ENCODE measurements at places on chromosomes 16 and 17.

GRCh38 chr17:42804918-42805367, 6.3 kb downstream of the CNTD1 start:
- DNase-seq = no peak

- no peak for DNase-seq
Measured at GRCh38 chr17:49074851-49075540, 57.6 kb upstream of the B4GALNT2 start.

DNA sequence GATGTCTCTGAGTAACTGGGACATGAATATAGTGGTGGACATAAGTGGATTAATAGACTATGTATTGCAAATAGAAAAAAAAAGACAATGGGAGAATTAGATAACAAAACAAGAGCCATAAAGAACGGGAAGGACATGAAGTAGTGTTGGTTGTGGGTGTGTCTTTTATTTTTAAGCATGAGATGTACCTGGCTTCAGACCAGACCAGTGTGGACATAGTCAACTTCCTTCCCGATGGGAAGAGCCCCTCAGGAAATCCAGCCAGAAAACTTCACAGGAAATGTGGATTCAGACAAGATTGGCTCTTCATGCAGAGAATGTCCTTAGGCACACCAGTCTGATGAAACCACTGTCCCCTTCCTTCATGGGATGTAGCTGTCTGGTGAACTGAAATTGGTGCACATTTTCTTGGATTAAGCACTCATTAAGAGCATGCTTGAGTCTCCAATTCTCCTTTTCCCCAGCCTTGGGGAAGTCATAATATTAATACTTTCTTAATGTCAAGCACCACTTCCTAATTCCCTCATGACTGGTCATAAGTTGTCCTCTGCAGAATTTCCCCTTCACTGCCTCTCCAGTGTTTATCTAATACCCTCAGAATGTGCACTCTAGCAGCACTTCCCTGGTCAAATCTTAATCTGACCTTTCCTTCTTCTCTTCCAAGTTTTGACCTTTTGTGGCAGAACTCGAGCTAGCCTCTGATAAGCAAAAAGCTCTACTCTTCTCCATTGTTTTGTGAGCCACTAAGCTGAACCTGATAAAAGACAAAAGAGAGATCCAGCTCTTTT, 350.6 kb upstream of the MAF start:
- DNase-seq = no peak

- DNase-seq = no peak
Measured at GRCh38 chr16:87165885-87166284, 151.3 kb downstream of the C16orf95 start.

DNA sequence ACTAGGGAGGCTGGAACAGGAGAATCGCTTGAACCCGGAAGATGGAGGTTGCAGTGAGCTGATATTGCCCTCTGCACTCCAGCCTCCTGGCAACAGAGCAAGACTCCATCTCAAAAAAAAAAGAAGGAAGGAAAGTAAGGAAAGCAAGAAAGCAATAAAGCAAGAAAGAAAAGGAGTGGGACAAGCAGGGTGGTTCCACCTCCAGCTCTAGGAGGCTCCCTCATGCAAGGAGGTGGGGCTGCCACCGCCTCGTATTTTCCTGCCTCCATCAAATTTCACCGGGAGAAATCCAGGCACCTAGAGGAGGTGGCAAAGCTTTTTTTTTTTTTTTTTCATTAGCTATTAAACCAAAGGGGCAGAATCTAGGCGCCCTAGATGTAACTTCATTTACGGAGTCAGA, 1.0 kb downstream of the CYB561 start:
- DNase-seq = no peak

DNA sequence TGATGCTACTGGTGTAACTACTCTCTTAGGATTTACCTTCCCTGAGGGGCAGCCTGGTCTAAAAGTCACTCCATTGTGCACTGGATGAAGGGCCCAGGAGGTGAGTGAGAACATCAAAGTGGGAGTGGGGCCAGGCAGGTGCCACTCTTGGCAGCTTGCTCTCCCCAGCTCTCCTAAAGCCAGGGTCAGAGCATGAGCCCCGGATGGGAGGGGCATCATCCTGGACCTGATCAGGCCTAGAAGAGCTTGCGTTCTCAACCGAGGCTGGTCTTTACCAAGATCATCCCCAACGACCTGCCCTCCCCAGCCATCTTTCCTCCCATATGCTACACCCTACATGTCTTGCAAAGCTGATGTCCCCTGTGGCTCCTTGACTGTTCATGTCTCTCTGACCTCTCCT, 87.1 kb downstream of the AIPL1 start:
- DNase-seq = no peak

GRCh38 chr17:35998756-35999155, 2.6 kb downstream of the CCL15 start:
- no peak for DNase-seq

GRCh38 chr17:42585353-42585752, 7.8 kb upstream of the PSMC3IP start:
- no peak for DNase-seq

GRCh38 chr16:64910356-64910755, 211.5 kb downstream of the CDH11 start:
- DNase-seq = no peak

GRCh38 chr16:84315422-84315821, 20.7 kb downstream of the WFDC1 start:
- no peak for DNase-seq

DNA sequence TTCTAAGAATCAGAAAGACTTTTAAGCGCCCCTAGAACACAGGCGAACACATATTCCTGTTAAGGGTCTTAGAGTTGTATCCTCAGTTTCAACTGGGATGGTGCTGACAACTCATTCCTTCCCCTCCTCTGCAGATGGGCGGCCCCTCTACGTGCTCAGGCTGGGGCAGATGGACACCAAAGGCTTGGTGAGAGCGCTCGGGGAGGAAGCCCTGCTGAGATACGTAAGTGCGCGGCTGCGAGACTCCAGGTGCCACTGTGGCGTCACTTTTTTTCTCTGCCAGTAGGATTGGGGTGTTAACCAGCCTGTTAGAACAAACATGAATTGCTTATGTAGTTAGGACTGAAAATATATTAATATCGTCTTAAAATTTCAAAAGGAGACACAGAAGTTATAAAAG, 62.7 kb downstream of the SEC14L1 start:
- no peak for DNase-seq

DNA sequence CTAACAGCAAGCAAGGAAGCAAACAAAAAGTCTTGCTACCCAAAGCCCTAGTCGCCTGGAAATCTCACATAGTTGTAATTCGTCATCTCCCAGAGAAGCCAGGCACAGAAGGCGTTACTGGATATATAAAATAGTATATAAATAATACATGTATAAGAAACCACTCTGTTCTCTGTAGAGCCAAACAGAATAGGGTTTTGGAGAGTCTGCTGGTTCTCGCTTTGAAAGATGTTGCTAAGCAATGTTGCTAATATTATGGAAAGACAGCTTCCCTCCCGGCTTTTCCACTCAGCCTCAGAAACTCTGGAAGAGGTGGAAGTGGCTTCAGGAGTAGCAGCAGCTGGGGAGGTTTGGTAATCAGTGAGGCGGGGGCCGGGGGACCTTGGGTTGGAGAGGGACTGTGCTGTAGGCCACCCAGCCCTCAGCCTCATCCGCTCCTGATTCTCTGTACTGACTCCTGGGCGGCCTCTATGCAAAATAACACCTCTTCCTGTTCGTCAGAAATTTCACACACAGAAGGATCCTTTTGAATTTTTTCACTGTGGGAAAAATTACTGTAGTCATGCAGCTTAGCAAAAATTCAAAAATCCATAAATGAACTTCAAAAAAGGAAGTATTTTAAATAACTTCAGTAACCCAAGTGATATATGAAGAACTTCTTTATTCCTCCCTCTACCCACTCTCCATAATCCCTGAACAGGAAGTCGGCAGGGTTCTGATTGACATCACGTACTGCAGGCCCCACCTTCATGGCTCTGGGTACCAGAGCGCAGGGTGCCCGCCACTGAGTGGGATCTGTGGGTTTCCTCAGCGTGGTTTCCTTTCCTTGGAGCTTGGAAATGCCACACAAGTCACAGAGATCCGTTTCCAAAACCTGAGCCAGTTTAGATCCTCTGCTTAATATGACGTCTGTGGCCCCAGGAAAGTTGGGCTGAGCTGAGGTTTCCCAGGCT, 51.4 kb downstream of the RAP1GAP2 start:
- no peak for DNase-seq

GRCh38 chr17:68176718-68177117, 71.1 kb upstream of the AMZ2 start:
- DNase-seq = no peak

DNA sequence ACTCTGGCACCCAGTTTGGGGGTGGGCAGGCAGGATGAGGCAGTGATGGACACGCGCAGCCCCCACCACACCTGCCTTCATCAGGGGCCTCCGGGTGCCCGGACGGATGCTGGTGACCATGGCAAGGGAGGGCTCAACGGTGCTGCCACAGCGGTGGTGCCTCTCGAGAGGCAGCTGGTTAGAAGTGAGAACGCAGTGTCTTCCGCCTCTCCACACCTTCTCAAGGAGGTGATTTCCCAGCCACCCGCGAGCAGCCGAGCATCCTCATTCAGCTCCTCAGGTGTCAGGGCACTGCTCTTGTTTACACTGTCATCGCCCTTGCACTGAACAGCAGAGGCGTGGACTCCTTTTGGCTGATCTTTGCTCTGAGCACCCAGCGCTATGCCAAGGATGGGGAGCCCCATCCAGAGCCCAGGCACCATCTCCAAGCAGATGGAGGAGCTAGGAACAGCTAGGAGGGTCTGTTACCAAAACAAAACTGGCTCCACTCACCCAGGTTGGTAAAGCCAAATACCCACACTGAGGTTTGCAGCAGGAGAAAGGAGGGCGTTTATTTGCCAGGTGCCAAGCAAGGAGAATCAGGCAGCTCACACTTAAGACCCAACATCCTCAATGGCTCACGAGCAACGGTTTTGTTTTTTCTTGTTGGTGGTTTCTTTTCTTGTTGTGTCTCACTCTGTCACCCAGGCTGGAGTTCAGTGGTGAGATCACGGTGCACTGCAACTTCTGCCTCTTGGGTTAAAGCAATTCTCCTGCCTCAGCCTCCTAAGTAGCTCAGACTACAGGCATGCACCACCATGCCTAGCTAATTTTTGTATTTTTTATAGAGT, 174.3 kb upstream of the TNRC6C start:
- DNase-seq = peak; percentile 85

DNA sequence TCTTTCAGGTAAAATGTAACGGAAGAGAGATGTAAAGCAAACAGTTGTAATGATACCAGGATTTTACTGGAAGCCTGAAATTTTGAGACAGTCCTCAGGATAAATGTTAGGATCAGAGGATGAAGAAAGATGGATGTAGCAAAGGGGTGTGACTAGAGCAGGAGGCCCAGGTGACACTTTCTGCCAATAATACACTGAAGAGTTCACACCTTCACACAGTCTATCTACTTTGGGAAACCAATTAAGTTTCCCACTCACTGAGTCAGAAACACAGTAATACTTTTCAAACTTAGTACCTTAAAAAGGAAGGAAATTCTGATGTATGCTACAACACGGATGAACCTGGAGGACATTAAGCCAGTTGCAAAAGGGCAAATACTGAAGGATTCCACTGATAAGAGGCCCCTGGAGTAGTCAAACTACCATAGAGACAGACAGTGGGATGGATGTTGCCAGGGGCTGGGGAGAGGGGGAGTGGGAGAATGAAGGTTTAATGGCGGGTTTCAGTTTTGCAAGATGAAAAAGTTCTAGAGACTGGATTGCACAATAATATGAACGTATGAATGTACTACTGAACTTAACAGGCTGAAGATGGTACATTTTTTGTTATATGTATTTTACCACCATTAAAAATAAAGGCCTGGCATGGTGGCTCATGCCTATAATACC, 62.3 kb downstream of the CYTH1 start:
- no peak for DNase-seq

DNA sequence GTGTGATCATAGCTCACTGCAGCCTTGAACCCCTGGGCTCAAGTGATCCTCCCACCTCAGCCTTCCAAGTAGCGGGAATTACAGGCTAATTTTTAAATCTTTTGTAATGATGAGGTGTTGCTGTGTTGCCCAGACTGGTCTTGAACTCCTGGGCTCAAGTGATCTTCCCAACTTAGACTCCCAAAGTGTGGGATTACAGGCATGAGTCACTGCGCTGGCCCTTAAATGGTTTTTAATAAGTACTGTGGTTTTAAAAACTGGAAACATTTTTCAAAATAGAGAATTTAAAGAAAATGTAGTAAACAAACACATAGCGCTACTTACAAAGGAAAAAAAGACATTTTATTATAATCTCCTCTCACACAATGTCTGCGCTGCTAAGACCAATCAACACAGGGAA, 32.2 kb downstream of the MARCHF10 start:
- no peak for DNase-seq

- DNase-seq = no peak
Measured at GRCh38 chr16:2923481-2923880, 11.8 kb downstream of the FLYWCH1 start.

GRCh38 chr17:77132411-77133086, 8.2 kb upstream of the SEC14L1 start:
- no peak for DNase-seq

DNA sequence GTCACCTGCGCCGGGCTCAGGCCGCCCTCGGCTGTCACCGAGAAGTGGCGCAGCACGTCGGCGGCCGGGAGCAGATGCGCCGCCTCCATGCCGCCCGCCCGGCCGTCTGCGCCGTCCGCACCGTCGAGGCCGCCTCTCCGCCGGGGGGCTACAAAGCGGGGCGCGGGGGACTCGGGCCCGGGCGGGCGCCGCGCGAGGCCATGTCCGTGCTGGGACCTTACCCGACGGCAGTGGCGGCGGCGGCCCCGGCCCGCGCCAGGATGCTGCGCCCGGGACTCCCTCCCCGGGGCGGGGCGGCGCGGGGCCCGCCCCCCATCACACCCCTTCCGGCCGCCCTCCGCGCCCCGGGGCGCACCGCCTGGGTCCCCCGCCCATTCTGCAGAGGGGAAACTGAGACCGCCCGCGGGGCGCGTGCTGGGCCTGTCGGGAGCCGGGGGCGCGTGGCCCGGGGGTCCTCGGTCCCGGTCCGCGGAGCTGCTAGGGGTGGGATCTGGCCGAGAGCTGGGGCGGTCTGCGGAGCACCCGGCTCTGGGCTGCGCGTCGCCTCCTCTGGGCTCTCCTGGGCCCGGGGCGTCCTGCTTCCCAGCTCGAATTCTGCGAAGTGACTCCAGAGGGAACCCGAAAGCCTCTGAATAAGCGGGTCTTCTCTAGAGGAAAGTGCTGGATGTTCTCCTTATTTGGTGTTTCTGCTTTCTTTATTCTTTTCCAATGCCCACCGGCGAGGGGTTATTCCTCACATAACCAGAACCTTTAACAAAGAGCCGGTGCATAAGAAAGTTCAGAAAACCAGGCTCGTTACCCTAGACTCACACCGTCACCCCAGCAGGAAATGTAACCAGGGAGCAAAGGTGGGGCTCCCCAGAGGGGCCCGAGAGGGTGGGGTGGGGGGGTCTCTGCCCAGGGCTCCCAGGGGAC, at the start of gene ATP2A3:
Gene ATP2A3 (minus strand): TSS at position 235 of the 915 bp plus-strand sequence. CDS start 146 bp downstream, at position 89.
- peak; percentile 60 for DNase-seq

GRCh38 chr17:82863383-82863940, 23.6 kb upstream of the ZNF750 start:
- DNase-seq = no peak
